ENCODE measurements at places on chromosomes 4 and X.

GRCh38 chr4:147049946-147050345, 104.3 kb upstream of the TTC29 start:
- DNase-seq: peak; percentile 16

DNA sequence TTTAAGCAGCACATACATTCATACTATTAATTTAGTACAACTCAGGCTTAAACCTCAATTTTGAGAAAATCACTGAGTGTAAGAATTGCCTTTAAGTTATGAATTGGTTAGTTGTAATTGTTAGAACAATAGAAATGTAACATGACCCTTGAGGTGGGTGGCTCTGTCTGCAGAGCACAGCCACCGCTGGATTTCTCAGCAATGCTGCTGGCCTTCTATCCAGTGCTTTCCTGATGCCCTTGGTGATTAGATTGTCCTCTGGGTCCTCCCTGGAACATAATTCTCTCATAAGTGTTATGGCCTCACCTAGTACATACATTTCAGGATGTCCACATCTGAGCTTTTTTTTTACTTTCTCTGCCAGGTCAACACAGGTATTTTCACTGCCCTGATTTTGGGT, 213.2 kb downstream of the SLC7A11 start:
- DNase-seq: no peak

GRCh38 chr4:184402740-184403383, 71.5 kb downstream of the IRF2 start:
- no peak for DNase-seq

- DNase-seq: no peak
These were observed 23.3 kb downstream of the ZNF280C start for GRCh38 chrX:130245441-130245840.

GRCh38 chrX:13087322-13088155, 43.1 kb upstream of the FAM9C start:
- DNase-seq: no peak

DNA sequence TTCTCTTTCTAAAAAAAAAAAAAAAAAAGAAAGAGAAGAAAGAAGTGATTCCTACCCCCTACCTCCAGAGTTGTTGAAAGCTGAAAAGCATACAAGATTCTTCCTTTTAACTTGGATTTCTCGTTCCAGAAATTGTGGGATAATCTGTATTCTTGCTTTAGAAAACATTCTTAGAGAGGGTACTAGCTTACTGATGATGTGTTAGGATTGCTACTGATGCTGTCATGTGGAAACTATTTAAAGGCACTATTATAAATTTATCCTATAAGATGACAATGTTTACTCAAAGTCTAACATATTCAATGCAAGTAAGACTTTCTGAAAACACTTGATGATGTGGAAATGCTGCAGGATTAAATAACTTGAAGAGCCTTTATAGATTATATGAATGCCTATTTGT, 204.0 kb upstream of the PUDP start:
- no peak for DNase-seq

DNA sequence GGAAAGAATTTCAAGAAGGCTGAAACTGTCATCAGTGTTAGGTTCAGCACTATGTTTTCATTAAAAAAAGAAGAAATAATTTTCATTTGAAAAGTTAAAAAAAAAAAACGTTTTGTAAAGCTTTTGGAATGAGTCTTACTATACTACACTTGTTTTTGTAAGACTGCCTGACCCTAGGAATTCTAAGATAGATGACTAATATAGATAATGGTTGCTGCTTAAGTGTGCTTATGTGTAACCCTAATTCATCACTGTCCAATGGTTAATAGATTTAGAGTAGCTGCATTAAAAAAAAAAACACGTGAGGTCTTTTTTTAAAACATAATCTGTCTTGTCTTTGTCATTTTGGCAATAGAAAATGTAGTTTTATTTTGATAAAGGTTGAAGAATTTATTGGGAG, 323.2 kb downstream of the IL1RAPL1 start:
- DNase-seq: no peak

DNA sequence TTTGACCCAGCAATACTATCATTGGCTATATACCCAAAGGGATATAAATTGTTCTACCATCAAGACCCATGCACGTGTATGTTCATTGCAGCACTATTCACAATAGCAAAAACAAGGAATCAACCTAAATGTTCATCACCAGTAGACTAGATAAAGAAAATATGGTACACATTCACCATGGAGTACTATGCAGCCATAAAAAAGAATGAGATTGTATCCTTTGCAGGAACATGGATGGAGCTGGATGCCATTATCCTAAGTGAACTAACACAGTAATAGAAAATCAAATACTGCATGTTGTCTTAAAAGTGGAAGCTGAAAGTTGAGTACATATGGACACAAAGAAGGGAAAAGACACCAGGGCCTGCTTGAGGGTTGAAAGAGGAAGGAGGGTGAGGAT, 803.1 kb upstream of the PCDH10 start:
- no peak for DNase-seq

- no peak for DNase-seq
These were observed 61.9 kb downstream of the PDGFRA start for GRCh38 chr4:54290980-54291379.

GRCh38 chrX:119991005-119991787, 47.6 kb upstream of the NKAP start:
- DNase-seq: no peak

GRCh38 chr4:31983677-31984076, 1263.5 kb downstream of the PCDH7 start:
- DNase-seq: no peak

GRCh38 chr4:6469898-6470501, 2.4 kb downstream of the PPP2R2C start:
- no peak for DNase-seq

- DNase-seq: no peak
These were observed 17.5 kb downstream of the TRAPPC2 start for GRCh38 chrX:13716905-13717304.

- DNase-seq: no peak
These were observed 380.5 kb downstream of the IDS start for GRCh38 chrX:149124526-149125108.

- no peak for DNase-seq
These were observed 434.3 kb upstream of the RASGEF1B start for GRCh38 chr4:81905971-81906370.

GRCh38 chr4:173532725-173533511, 2.9 kb upstream of the HAND2 start:
- DNase-seq: no peak

GRCh38 chr4:154640999-154641398, 28.5 kb upstream of the FGG start:
- no peak for DNase-seq

GRCh38 chrX:18119856-18120255, 100.8 kb downstream of the BEND2 start:
- peak; percentile 15 for DNase-seq

GRCh38 chrX:74613370-74614092, 893 bp downstream of the RLIM start:
- DNase-seq: no peak

- peak; percentile 45 for DNase-seq
These were observed 5.3 kb upstream of the STBD1 start for GRCh38 chr4:76301068-76301774.

GRCh38 chrX:8036914-8037313, 109.7 kb upstream of the PNPLA4 start:
- no peak for DNase-seq

DNA sequence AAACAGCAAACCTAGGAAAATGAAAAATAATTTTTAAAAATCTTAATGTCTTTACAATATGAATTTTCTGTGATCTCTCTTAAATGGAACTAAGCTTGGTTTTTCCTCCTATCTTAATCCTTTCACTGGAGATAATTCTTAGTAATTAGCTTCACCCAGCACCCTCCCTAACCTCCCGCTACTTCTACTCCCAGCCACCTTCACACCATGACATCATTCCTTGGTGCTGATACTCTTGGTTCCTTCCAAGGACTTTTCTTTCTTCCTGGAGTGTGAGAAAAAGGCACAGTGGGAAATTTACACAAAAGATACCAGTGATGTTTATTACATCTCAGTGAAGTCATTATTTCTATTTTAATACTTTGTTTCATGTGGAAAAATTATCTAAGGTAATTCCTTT, 163.6 kb upstream of the PLAC1 start:
- DNase-seq: no peak

GRCh38 chr4:99324979-99325378, 3.8 kb upstream of the ADH1B start:
- DNase-seq: no peak

DNA sequence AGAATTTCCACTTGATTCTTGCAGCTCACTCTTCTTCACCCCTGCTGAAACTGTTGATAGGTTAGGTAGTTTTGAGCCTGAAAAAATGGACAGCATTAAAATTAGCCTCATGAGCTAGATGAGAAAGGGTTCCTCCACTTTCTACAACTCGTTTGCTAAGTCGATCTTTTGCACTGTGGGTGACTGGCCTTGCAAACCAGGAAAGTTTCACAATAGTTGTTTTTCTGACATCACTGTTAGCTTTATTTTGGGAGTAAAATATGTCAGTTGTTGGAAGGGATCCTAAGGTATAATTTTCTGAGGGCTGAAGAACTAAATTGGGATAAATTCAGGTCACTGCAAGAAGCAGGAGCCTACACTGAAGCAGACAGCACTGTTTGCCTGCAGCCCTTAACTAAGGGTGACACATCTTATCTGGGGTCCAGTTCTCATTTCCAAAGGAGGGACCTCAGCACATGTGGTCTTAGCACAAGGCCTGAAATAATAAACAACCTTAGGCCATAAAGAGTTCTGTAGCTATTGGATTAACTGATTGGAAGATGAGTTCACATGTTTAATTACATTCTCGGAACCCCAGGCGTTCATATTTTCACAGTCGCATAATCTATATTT, 29.1 kb downstream of the ANAPC4 start:
- DNase-seq: no peak

GRCh38 chr4:27082776-27083175, 222.1 kb downstream of the STIM2 start:
- DNase-seq: no peak

DNA sequence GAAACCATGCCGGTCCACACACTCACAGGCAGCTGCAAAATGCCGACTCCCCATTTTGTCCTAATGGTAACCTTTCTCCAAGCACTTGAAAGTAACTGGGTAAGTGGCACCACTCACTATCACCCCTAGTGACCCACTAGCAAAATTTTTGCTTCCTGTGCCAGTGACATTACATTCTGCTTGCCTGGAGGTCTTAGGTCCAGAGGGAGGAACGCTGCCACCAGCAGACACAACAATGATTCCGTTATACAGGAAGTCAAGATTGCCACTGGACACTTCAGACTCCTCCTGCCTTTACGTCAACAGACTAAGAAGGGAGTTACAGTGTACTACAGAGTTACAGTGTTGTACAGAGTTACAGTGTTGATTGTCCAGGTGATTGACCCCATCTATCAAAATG, 11.8 kb upstream of the TMEM192 start:
- DNase-seq: no peak

DNA sequence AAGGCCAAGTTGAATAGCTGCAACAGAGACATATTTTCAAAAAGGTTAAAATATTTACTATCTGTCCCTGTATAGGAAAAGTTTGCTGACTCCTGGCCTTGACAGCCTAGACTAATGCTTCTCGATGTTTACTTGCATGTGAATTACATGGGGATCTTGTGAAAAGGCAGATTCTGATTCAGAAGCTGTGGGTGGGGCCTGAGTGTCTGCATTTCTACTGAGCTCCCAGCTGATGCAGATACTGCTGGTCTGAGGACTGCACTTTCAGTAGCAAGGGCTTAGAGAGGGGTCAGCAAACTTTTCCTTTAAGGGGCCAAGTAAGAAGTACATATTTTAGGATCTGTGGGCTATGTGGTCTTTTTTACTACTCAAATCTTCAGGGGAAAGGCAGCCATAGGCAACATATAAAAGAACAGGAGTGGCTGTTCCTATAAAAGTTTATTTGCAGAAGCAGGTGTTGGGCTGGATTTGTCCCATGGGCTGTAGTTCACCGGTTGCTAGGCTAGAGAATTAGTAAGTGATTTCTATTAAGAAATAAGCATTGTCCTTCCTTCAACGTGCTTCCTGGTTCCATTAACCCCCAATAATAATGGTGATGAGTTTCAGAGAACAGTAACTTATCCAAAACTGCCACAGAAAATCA, 97.2 kb upstream of the PDE5A start:
- DNase-seq: no peak

- no peak for DNase-seq
These were observed 251.9 kb upstream of the ETNPPL start for GRCh38 chr4:109014593-109015412.

- DNase-seq: no peak
These were observed 260.8 kb upstream of the PGRMC2 start for GRCh38 chr4:128548381-128548780.

GRCh38 chr4:17962171-17962570, 59.4 kb downstream of the LCORL start:
- no peak for DNase-seq

- no peak for DNase-seq
These were observed 62.2 kb downstream of the TIGD2 start for GRCh38 chr4:89173336-89174090.

- DNase-seq: no peak
These were observed 63.8 kb upstream of the ANXA10 start for GRCh38 chr4:168028568-168028967.

- no peak for DNase-seq
These were observed 157.9 kb downstream of the DCAF12L1 start for GRCh38 chrX:126394681-126395080.

DNA sequence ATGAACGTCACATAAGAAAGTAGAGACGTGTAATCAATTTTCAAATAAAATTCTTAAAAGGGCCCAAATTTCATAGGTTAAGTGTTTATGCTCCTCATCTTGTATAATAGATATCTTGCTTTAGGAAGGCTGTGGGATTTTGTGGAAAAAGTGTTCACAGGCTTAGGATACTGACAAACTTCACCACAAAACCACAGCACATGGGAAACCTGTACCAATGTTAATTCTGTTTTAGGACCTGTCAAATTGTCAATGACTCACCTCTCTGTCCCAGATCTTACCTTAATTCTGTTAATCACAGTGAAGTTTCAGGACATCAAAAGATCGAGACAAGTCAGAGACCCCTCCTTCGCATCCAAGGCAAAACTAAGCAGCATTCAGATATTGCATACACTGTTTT, 24.2 kb downstream of the FGFBP1 start:
- DNase-seq: no peak

DNA sequence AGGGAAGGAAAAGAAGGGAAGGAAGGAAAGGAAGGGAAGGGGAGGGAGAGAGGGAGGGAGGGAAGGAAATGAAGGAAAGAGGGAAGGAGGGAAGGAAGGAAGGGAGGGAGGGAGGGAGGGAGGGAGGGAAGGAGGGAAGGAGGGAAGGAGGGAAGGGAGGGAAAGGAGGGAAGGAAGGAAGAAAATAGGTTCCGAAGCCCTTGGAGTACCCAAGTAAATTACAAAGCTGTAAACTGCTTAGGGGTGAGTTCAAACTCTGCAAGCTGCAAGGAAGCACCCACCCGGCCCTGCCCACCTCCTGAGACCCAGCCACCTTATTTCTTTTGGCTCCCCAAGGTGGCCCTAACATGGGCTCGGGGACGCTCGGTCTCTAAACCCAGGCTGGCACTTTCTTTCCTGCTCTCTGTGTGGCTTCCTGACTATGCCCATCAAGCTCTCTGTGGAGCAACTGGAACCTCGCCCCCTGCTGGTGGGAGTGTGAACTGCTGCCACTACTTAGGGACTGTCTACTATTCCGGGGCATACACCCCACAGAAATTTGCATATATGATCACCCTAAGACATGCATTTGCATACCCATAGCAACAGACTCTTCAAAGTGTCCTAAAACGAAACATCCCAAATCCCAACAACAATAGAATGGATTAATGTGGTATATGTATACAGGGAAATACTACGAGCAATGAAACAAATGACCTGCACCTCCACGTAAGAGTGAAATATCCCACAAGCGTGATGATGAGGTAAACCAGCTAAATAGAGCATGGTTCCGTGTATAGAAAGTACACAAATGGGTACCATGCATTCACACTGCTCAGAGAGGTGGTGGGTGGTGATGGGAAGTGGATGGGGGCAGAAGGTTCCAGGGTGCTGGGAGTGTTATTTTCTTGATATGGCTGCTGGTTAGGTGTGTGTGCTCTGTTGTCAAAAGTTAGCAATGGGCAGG, 151.7 kb upstream of the TBL1X start:
- peak; percentile 9 for DNase-seq
